ENCODE measurements at places on chromosomes 7 and 10.

- DNase-seq = no peak
These were observed 166.2 kb upstream of the TAC1 start for GRCh38 chr7:97565665-97566064.

- DNase-seq = no peak
These were observed 34.5 kb downstream of the DOCK4 start for GRCh38 chr7:112171673-112172072.

DNA sequence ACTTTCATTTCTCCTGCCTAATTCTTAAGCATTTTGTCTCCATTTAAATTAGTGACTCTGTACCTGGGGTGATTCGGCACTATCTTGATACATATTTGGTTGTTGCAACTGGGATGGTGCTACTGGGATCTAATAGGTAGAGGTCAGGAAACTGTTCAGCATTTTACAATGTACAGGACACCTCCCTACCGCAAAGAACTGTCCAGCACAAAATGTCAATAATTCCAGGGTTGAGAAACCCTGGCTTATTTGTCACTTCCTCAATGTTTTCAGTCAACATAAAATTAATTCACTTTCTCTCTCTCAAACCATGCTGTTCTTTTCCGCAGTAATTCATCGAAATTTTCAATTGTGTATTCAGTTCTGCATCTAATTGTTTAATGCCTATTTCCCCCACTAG is 151.4 kb upstream of the CALCR start:
- no peak for DNase-seq

DNA sequence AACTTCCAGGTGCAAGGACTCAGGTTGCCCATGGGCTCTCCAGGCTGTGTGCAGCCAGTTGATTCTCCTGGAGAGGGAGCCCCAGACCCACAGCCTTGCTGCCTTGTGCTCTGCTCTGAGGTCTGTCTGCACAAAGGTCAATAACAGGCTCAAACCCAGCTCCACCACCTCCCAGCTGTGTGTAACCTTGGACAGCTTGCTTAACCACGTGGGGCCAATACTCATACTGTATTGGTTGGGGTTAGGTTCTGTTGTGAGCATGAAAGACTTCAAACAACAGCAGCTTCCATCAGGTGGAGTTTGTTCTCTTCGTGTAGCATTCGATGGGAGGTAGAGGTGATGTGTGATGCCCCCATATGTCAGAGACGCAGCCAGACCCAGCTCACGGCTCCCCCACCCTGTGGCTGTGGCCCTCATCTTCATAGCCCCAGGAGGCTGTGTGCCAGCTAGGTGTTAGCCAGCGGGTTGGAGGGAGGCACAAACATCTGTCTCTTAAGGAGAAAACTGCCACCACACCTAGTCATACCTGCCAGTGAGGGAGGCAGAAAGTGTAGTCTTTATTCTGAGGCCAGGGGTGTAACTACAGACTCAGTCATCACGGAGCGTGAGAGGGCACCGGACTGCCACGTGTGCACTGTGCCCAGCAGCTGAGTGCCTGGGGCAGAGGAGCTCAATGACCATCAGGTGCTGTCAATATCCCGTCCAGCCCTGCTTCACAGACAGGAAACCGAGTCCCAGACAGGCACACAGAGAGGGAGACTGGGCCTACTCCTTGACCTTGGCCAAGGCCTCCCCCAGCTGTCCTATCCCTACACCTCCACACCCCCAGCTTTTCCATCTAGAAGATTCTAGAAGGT is 8.1 kb upstream of the POLD2 start:
- peak; percentile 55 for DNase-seq

Data from MG63 (cell line).